Mesendoderm (in vitro differentiated cells): ENCODE measurements at places on chromosomes 5 and 9.

DNA sequence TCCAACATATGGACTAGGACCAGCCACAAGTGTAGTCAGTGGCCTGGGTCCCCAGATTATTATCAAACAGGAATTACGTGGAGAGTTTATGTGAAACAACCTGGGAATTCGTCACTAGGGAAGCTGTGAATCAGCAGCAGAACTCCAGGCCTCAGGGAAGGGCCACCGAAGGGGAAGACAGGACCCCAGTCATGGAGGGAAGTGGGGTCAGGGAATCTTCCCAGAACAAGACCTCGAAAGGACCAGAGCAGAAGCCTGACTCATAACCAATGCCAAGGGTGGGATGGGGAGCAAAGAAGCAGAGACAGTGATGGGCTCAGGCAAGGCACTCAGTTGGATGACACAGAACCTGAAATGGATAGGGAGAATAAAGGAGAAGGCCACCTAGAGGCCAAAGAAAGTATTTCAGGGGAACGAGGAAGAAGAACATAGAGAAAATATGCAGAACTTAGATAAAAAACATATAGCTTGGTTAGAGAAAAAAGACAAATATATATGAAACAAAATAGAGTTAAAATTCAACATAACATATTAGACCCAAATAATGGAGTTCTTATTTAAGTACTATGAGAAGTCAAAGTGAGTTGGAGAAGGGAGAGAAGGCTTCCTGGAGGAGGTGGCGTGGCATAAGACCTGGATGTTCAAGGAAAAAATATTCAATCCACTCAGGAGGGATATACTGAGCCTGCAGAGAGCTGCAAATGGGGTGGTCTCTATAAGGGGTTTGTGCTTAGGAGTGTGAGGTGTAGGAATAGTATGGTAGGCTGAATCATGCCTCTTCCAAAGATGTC lies 66.7 kb upstream of the CAST start:
- peak; percentile 53 for DNase-seq

- DNase-seq = peak; percentile 76
Observed at GRCh38 chr5:170200876-170201275, 31.9 kb upstream of the C5orf58 start.

DNA sequence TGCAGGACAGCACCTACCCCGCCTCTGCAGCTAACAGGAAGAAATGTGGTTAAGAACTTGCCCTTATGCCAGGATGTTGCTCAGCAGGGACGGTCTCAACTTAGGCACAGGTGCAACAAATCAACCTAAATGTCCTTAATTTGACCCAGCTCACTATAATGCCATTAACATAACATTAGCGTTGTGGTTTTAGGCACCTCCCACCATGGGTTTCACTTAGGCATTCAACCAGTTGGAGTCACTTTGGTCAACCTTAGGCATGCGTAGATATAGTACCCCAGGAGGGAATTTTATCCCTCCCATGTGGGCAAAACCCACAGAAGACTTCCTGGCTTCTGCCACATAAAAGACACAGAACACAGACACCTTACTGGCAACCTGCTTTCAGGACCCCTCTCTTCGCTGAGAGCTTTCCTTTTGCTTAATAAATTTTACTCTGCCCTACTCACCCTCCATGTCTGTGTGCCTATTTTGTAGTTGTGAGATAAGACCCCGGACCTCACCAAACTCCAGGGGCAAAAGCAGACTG lies 8.7 kb upstream of the ERAP1 start:
- no peak for DNase-seq

DNA sequence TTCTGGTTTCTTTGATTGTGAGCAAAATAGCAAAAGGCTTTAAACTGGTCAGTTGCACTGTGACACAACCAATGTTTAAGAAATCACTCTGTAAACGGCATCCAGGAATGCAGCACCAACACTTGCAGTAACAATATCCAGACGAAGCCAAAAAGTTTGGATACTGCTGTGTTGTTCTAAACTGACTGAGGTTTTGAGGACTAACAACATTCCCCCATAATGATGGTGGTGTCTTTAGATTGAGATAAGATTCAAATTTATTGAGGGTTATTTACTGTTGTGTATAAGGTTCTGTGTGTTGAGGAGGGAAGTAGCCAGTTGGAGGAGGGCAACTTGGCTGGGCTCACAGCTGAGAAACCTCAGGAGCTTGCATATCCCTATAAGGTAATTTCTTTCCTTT lies 353.6 kb downstream of the BNC2 start:
- DNase-seq = peak; percentile 65

- peak; percentile 30 for DNase-seq
Observed at GRCh38 chr9:99445371-99445891, 223.3 kb downstream of the SEC61B start.

- DNase-seq = peak; percentile 94
Observed at GRCh38 chr9:96686638-96687335, 31.7 kb upstream of the PRXL2C start.

GRCh38 chr5:137201876-137202275 lies 297.2 kb downstream of the SPOCK1 start:
- peak; percentile 58 for DNase-seq
